ENCODE measurements at places on chromosomes 3 and 15.
A peak's percentile ranks its signal among the peaks of the same experiment; 100 is the strongest.

- DNase-seq = no peak
These were observed 17.7 kb downstream of the PRR23E start for GRCh38 chr3:127210654-127210943.

- DNase-seq = peak; percentile 27
These were observed 101.2 kb downstream of the HES1 start for GRCh38 chr3:194237110-194237509.

- no peak for DNase-seq
These were observed 10.8 kb downstream of the RASL12 start for GRCh38 chr15:65056868-65057548.

- peak; percentile 62 for DNase-seq
These were observed 59.3 kb upstream of the LMOD3 start for GRCh38 chr3:69181592-69182211.

DNA sequence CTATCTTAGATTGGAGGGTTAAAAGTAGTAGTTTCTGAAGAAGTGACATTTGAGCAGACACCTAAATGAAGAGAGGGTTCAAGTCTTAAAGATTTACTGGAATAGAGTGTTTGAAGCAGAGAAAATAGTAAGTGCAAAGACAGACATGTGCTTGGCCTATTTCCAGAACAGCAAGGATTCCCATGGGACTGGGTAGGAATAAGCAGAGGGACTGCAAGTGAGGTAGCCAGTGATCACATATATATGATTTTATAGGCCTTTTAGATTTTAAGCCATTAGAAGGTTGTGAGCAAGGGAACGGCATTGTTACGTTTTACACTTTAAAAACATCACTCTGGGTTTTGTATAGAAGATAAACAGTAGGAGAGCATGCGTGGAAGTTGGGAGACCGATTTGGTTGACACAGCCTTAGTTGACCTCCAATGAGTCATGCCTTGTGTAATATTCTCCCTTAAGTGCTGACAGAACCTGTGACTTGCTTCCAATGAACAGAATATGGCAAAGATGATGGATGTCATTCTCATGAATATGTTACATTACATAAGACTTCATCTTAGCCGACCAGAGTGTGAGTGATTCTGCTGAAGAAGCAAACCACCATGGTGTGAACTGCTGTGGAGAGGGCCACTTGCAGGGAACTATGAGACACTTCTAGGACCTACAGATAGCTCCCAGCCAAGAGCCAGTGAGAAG lies 37.1 kb upstream of the SLC4A7 start:
- DNase-seq = peak; percentile 97

GRCh38 chr3:113245761-113246161 lies 34.4 kb downstream of the BOC start:
- DNase-seq = peak; percentile 53

GRCh38 chr3:64255741-64256340 lies 30.6 kb upstream of the PRICKLE2 start:
- no peak for DNase-seq

DNA sequence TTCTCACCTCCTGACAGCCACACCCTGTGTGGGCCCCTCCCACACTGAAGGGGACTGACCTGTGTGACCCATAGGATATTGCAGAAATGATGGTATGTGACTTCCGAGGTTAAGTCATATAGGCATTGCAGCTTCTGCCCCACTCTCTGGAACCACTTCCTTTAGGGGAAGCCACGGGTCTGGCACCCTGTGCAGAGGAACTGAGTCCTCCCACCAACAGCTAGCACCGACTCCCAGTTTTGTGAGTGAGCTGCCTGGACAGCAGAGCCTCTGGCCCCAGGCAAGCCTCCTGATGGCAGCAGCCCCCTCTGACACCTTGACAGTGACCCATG lies 24.6 kb upstream of the SLC6A6 start:
- DNase-seq = no peak

DNA sequence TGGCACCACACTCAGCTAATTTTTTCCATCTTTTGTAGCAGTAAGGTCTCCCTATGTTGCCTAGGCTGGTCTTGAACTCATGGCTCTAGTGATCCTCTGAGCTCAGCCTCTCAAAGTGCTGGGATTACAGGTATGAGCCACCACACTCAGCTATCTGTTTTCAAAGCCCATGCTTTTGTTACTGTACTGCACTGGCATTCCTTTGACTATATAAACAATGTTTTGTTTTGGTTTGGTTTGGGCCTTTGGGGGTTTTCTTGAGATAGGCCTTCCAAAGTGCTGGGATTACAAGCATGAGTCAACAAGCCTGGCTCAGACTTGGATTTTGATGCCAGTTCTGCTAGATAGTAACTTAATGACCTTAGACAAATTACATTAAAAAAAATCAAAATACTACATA lies 89.7 kb upstream of the GK5 start:
- DNase-seq = peak; percentile 53

- DNase-seq = peak; percentile 83
These were observed 175.0 kb downstream of the OPA1 start for GRCh38 chr3:193768070-193768394.

DNA sequence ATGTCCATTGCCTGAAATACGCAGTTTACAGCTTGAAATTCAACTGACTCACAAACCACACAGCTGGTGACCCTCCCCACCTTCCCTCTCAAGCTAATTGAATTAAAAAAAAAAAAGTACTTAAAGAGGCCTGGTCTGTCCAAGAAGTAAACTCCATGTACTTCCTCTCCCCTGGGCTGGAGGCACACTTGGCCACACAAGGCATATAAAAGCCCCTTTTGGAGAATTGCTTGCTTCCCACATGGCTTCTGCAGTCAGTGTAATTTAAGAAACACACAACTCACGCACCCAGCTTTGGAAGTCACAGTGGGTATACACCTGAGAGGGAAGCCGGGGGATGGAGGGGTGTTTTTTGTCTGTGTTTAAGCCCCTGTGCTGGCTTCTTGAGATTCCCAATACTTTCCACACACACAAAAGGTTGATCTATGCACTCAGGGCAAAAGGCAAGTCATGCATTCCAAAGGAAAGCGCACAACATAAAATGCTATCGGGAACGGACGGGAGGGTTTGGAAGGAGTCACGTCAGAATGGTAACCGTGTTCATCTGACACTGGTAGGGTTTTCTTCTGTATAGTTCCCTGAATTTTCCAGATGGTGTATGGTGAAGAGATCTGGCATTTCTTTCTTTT lies 106.6 kb upstream of the ALDH1A3 start:
- no peak for DNase-seq

GRCh38 chr3:8713901-8714759 lies 19.5 kb upstream of the CAV3 start:
- DNase-seq = peak; percentile 18

GRCh38 chr15:88649286-88649733 lies 10.5 kb downstream of the ISG20 start:
- DNase-seq = peak; percentile 96

DNA sequence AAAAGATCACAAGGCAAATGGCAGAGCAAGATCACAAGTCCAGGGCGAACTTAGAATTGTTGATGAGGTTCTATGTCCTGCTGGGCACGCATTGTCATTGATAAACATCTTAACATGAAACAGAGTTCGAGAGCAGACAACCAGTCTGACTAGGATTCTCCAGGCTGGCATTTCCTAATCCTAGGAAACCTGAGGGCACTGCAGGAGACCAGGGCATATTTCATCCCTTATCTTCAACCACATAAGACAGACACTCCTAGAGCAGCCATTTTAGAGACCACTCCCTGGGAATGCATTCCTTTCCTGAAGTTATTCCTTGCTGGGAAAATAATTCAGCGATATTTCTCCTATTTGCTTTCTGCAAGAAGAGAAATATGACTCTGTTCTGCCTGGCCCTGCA lies 1199.9 kb downstream of the SI start:
- DNase-seq = no peak

DNA sequence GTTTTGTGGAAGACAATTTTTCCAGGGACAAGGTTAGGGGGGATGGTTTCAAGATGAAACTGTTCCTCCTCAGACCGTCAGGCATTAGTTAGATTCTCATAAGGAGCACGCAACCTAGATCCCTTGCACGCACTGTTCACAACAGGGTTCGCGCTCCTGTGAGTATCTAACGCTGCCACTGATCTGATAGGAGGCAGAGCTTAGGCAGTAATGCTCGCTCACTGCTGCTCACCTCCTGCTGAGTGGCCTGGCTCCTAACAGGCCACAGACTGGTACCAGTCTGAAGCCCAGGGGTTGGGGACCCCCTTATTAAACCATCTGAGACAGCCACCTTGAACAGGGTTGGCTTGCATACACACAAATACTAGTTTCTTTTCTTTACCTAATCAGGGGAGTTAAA lies 13.5 kb upstream of the IMPG2 start:
- DNase-seq = no peak

DNA sequence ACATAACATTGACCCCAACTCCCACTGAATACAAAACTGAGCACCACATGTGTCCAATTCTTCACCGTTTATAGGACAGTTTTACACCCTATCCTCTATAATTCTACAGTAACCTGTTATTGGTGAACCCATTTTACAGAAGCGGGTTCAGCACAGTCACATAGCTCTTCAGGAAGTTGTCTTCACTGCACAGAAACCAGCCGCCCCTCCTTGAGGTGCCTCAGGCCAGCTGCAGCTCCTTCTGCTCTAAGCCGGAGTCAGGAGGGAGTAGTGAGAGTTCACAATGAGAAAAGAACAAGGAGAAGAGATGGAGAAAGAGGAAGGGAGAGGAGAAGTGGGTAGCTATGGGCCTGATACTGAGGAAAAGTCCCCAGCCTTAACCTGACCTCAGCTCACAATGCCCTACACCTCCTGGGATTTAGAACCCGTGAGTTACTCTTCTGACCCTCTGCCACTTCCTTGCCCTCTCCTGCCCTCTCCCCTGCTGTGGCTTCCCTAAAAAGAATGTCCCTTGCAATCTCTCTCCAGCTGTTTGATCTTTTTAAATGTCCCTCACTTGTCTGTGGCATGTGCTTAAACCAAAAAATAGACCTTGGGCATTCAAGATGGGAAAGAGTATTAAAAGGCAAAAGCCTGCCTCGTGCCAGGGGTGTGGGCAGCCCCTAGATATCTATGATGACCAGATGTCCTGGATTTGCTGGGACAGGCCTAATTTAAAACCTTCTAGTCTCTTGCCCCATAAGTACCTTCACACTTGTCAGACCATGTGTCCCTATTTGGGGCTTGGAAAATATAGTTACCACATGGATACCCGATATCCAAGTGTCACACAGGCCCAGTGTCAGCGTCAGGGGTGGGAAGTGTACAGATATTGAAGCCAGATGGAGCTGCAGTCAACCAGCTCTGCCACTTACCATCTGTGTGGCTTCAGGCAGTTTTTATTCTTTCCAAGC lies 71.3 kb upstream of the HES1 start:
- DNase-seq = no peak

DNA sequence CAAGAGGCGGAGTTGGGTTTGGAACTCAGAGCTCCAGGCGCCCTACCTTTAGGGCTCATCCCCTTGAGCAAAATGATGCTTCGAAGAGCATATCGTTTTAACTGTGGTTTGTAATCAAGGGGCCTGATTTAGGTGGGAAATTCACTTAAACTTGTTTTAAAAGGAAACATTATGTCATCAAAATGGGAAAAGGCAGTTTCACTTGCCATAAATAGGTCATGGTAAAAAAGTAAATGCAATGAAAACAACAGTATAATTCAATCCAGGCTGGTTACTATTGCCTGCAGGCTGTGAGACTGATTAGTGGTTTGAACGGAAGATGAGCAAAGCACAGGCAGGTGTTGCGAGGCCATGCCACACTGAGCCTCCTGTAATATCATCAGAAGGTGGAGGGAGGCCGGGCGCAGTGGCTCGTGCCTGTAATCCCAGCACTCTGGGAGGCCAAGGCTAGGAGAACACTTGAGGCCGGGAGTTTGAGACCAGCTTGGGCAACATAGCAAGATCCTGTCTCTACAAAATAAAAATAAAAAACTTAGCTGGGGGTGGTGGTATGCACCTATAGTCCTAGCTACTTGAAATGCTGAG lies 2.1 kb downstream of the HDAC11 start:
- DNase-seq = no peak

DNA sequence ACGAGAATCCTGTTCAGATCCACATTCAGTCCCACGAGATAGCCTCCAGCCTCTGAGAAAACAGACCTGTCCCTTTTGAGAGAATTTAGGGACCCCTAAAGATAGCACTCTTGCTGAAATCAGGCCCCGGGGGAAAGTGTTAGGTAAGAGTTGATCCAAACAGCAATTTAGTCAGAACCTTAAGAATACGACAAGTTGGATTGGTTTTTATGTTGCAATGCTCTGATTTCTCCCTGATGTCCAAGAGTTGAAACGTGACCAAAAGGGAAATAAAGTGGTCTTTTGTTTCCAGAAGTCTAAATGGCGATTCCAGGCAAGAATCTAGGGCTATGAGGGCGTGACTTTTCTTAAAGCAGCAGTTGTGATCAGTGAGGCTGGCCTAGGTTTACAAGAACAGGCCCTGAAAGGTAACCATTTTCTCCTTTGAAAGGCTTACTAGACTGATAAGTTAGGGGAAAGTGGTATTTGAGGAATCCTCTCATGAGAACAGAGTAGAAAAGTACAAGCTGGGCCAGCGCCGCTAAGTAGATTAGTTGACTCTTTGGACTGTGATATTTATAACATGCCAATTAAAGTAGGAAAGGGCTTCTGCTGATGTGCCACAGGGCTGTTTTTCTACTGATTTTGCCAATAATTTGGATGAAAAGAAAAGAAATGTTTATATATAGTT lies 4.9 kb downstream of the MAN2A2 start:
- DNase-seq = no peak

DNA sequence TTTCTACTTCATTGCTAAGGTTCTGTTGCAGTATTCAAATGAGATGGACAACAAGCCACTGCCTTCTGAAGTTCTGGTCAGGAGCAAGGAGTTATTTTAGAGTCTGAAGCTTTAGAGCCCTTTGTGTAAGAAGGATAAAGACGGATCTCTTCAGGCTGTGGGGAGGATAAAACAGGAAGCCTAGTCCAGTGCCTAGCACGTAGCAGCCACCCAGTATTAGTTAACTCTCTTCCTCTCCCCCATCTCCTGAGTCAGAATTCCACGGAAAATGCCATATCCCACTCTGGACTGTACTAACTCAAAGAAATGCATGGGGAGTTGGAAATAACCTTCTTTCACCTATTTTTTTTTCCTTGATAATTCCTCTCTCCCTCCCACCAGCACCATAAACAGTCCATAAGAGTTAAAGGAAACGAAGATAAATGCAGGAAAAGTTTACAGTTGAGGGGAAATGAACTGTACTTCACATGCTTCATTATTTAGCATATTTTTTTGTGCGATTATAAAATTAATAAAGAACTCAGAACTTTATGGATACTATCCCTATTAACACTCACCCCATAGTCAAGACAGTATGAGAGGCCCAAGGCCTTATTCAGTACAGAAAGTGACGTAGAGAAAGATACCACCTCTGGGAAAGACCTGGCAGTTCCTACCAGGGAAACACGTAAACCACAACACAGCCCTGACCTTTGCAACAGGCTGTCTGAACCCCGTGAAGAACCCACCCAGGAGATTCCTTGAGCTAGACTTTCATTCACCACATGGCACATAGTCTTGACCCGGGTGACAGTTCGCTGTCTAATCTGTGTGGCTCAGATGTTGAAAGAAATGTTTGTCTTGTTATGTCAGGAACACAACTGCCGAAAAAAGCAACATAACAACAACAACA lies 9.2 kb downstream of the IGF2BP2 start:
- no peak for DNase-seq

GRCh38 chr3:123113889-123114450 lies 47.1 kb downstream of the PDIA5 start:
- no peak for DNase-seq

GRCh38 chr3:73258057-73258456 lies 196.6 kb downstream of the EBLN2 start:
- no peak for DNase-seq

- DNase-seq = no peak
These were observed 13.1 kb upstream of the ZNF662 start for GRCh38 chr3:42892807-42893206.

GRCh38 chr3:134314588-134315285 lies 59.5 kb downstream of the AMOTL2 start:
- no peak for DNase-seq
